ENCODE measurements at places on chromosomes 2 and 18.

DNA sequence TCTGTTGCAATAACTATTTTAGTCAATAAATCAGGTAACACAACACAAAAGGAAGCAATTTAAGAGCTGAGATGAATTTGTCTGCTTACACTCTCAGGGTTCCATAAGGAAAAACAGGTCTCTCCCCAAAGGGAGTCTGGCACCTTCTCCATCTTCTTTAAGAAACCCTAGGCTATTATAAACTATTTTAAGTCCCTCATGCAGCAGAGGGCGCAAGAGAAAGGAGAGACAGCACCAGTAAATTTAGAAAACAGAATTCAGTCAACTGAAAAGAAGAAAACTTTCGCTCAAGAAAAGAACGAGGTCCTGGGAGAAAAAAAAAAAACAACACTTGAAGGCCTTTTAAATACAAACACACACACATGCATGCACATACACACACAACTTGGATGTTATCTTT is 19.1 kb downstream of the SULT1C4 start:
- no peak for DNase-seq

DNA sequence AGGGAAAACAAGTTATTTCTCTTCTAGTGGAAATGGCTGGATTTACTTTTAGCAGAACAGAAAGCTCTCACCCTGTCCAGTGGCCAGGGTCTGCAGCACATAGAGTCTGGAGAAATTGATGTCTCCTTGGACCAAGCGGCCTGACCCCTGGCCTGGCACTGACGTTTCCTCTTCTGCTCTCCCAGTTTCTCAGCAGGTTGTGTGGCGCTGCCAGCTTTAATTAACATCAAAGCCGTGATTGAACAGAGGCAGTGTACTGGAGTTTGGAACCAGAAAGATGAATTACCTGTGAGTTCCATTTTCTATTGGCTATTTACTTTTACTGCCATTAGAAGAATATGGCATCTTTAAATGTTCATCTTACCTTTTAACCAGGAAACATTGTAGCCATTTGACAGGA is 20.9 kb downstream of the CD8A start:
- no peak for DNase-seq

GRCh38 chr2:39529836-39530235 is 92.8 kb upstream of the MAP4K3 start:
- no peak for DNase-seq

- no peak for DNase-seq
Measured at GRCh38 chr2:69580486-69580885, 63.1 kb downstream of the AAK1 start.

DNA sequence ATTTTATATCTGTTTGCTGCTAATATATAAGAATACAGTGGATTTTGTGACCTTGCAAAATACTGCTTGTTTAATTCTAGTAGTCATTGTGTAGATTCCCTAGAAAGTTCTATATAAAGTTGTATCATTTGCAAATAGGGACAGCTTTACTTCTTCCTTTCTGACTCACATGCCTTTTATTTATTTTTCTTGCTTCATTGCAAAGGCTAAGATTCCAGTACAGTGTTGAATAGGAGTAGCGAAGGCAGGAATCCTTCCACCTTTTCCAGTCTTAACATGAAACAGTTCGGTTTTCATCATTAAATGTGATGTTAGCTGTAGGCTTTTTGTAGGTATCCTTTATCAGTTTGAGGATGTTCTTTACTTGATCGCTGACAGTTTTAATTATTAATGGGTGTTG is 58.1 kb downstream of the DGKD start:
- no peak for DNase-seq

DNA sequence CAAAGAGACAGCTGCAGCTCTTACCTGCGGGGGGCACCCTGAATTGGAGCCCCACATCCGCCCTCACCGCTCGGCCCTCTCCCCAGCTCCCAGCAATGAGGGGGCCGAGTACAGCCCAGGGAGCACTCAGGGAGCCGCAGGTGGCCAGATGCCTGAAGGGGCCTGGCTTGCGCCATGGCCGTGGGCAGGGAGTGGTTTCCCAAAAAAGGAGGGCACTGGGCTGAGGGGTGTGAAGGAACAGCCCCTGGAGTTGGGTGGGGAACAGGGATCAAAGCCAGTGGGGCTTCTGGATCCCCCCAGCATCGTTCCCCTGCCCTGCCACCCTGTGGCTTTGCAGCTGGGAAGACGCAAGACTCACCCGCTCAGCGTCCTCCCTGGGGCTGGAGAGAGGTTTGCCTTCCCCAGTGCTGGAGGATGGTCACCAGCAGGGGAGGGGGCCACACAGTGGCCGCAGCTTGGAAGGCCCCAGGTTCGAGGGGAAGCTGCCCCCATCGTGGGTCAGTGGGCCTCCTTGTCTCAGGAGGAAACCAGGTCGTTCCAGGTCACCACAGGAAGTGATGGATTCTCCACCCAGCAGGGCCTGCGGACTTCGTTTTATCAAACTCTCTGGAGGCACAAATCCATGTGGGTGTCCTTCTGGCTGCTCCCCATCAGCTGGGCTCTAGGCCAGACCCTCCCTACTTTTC is 68.2 kb upstream of the HPCAL1 start:
- DNase-seq, result peak; percentile 51

DNA sequence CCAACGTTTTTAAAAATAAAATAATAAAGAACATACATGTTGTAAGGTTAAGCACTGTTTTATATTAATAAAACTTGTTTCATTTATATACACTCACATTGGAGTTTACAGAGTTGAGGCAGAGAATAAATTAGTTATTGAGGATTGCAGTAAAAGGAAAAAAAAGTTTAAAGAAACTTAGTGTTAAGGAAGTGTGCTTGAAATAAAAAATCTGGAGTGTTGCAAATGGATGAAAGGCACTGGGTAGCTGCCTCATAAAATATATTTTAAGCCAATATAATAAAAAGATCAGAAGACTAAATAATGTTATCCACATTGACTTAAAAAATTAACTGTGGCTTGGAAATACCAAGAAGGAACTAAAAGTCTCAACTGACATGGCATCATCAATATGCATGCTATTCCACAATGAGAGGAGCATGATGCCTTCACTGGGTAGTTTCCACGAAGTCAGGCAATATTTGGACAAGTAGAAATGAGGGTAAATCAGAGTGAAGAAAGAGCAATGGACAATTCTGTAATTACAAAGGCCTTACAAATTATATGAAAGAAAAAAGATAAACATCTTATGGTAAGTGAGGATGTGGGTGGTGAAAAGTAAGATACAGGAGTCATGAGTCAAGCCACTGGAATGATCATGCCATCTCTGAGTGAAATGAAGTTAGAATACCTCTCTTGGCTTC is 2.5 kb downstream of the GALNT3 start:
- no peak for DNase-seq

GRCh38 chr2:3449936-3450335 is 69.4 kb downstream of the ADI1 start:
- DNase-seq, result peak; percentile 14

- no peak for DNase-seq
Measured at GRCh38 chr2:64376926-64377325, 77.0 kb upstream of the LGALSL start.

GRCh38 chr2:227401550-227401949 is 13.8 kb upstream of the SCYGR1 start:
- no peak for DNase-seq

DNA sequence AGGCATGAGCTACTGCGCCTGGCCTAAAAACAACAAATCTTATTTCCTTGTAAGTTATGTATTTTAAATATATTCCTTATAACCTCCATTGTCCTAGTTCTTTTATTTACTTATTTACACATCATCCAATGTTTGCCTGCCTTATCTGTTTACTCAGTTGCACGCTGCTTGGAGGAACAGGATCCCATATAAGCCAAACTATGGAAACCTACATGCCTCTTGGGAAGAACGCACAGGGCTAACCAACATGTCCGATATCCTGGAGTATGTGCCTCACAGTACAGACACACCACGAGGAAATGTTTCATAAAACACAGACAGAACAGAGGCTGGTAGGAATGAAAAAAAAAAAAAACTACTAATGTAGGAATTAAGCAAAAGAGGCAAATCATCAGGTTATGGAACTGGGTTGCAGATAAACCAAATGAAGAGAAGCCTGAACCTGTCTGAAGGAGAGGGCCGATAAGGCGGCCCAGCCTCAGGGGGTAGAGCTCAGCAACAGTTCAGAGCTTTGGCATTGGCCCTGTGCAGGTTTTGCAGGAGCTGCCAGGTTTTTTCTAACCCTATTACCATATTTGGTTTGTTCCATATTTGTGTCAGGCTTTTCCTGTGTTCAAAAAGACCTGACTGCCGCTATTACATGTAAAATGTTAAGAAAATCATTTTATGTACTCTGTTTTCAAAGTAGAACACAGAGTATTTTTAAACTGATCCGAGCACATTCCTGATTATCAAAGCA is 19.9 kb upstream of the SP3 start:
- no peak for DNase-seq

DNA sequence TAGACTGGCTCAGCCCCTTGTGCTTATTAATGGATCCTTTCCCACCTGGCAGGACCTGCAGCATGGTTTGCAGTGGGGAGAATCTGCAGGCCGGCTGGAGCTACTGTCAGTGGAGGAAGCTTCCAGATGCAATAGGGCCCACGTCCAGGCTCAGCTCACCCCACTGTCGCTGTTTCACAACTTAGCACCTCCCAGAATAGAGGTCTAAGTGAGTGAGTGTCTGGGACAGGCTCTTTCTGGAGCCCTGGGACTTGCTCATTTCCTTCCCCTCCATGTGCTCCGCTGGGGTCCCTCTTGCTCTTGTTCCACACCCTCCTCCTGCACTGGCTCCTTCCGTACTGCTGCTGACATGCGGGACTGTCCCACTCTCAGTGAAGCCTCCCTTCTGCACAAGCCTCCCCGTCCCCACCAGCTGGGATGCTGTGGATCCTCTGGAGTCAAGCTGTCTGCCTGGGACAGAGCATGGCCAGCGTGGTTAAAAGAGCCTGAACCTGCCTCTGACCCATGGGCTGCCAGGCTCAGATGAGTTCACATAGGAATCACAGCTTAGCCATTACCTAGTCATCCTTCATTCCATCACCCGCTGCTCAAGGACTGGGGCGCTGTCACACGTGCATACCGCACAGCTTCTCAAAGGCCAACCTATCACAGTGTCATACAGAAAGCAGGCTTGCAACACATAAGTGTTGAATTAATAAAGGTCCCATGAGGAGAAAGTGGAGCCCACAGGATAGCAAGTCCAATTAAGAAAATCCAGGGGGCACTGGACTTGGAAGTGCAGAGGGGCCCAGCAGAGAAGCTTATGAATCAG is 135.9 kb downstream of the ACKR3 start:
- no peak for DNase-seq

GRCh38 chr2:219049282-219049681 is 8.0 kb upstream of the CFAP65 start:
- no peak for DNase-seq

DNA sequence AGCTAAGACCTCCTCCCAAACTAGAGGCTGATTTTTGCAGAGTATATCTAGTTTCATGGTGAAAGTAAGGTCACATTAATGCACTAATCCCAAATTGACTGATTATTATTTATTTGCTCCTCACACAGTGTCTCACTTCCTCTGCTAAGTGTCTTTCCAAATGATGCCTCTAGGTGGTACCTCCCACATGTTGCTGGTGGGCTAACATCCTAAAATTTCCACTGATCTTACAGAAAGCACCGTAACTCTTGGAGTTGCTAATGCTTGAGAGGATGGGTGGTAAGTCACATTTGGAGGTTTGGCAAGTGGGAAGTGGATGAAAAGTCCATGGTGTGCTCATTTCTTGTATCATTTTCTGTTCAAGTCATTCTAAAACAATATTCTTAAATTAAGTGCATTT is 428.7 kb upstream of the GYPC start:
- no peak for DNase-seq

- DNase-seq, result peak; percentile 65
Measured at GRCh38 chr2:230130668-230131364, 62.1 kb upstream of the SLC16A14 start.

GRCh38 chr2:39736640-39737039 is 42.4 kb downstream of the THUMPD2 start:
- no peak for DNase-seq

- no peak for DNase-seq
Measured at GRCh38 chr2:216165711-216166110, 56.6 kb downstream of the XRCC5 start.

DNA sequence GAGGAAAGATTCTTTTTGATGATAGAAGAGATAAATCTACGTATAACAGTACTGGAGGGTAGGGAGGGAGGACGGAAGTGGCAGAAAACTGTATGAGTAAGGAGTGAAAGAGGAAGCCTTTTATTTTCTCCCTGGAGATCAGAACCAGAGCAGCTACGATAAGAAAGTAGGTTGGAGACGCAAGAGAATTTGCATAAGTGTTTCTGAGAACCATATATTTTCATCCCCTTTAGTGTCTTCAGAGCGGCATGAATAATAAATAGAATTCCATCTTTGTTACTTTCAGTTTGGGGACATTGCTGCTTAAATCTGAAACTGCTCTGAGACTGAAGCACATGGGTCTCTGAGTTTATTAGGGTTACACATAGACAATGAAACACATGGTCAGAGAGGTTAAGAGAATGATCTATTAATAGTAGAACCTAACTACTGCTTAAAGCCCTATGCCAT is 230.2 kb upstream of the TNP1 start:
- no peak for DNase-seq

- peak; percentile 29 for DNase-seq
Measured at GRCh38 chr18:48391868-48392267, 17.3 kb downstream of the ZBTB7C start.

DNA sequence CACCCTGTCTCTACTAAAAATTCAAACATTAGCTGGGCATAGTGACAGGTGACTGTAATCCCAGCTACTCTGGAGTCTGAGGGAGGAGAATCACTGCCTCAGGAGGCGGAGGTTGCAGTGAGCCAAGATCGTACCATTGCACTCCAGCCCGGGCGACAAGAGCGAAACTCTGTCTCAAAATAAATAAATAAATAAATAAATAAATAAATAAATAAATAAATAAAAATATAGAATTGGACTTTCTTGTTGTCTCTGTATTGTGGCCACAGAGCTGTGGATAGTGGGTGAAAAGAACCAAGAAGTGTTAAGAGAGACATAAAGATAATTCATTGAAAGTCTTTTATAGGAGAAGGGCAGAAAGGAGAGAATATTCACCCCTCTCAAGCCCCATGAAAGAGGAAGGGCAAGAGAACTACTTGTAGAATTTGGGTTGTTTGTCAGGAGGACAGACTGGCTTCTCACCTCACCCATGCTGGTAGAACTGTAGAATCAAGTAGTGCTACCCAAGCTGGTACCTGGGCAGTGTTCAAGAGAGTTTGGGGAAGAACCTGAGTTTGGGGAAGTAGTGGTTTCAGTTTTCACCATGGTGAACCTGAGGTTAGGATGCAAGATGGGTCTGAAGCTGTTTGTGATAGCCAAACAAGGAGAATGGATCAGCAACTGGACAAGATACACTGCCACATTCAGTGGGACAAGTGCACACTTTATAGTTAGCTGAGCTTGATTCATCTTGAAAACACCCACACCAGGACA is 256.5 kb downstream of the CD226 start:
- no peak for DNase-seq

- no peak for DNase-seq
Measured at GRCh38 chr2:110872521-110872920, 140.1 kb downstream of the ACOXL start.

DNA sequence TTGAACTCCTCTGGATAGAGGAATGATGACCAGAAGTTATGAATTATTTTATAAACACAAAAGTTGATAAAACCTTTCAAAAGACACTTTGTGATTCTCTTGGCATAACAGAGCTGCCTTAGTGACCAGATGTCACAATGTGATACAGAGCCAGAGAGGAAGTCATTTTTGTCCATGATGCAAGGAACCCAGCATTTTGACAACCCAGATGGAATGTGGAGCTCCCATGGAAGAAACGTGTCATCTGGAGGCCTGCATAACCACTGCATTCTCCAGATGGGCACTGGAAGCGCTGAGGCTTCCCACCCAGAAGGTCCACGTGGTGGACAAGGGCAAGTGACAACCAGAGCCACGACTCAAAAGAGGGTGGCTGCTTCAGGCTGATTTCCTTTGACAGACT is 30.1 kb downstream of the HRH4 start:
- DNase-seq, result no peak
